ENCODE measurements at places on chromosomes 12 and 14.
A peak's percentile ranks its signal among the peaks of the same experiment; 100 is the strongest.

GRCh38 chr12:106416273-106416672, 58.7 kb downstream of the POLR3B start:
- DNase-seq: no peak

GRCh38 chr12:11855983-11856374, 206.5 kb downstream of the ETV6 start:
- DNase-seq: no peak

DNA sequence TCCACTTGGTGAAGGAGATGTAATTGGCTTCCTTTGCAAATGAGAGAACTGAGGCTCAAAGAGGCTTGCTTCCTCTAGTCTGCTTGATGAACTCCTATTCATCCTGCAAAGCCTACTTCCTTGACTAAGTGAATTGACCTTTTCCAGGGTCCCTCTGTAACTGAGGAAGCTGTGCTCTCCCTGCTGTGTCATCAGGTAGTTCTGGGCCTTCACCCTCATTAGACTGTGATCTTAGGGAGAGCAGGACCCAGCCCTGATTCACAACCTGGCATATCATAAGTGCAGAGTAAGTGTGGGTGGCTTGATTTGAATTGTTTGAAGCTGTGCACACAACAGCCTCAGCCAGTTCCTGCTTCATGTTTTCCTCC, 16.3 kb downstream of the ASB2 start:
- DNase-seq: no peak

DNA sequence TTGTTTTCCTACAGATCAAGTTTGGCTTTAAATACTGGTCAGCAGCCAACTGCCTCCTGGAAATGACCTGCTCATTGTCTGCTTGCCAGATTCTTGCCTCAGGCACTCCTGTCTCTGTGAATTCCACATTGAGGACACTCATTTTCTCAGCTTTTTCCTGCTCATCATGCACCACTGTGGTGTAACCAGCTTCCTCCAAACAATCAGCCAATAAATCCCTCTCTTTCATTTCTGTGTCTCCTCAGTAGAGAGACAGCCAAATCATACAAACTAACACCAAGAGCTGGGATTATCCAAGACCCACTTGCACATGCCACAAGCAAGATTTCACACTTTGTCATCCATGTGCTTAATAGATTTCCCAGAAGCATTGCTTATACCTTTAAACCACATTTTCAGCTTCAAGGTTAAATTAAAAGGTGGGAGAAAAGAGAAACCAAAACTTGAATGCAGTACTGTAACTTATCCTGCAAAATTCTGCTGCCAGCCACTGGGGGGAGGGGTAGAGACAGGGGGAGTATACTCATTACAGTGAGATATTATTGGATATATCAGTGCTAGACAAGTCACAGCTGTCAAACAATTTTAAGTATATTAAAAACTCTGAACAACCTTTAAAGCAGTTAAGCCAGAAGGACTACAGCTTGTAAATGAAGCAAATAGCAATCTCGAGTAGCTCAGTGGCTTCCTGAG, 105.0 kb downstream of the PPP2R5E start:
- DNase-seq: peak; percentile 50

- no peak for DNase-seq
Observed at GRCh38 chr14:70032447-70032846, 153.2 kb downstream of the SMOC1 start.

DNA sequence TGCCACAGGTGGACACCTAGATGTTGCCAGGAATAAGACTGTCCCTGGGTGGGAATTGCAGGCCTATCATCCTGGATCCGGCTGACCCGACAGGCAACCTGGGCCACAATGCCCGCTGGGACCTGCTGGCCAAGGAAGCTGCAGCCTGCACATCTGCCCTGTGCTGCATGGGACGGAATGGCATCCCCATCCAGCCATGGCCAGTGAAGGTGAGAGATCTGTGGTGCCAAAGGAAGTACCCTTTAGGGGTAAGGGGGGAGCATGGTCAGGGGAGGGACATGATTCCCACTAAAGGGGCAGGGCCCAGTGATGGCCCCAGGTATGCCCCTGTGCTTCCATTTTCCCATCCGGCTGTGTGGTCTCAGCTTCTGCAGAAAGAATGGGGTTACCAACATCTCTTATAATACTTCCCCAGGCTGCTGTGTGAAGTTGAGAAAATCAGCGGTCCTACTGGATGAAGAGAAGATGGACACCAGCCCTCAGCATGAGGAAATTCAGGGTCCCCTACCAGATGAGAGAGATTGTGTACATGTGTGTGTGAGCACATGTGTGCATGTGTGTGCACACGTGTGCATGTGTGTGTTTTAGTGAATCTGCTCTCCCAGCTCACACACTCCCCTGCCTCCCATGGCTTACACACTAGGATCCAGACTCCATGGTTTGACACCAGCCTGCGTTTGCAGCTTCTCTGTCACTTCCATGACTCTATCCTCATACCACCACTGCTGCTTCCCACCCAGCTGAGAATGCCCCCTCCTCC, 8.6 kb upstream of the OAS2 start:
- no peak for DNase-seq

DNA sequence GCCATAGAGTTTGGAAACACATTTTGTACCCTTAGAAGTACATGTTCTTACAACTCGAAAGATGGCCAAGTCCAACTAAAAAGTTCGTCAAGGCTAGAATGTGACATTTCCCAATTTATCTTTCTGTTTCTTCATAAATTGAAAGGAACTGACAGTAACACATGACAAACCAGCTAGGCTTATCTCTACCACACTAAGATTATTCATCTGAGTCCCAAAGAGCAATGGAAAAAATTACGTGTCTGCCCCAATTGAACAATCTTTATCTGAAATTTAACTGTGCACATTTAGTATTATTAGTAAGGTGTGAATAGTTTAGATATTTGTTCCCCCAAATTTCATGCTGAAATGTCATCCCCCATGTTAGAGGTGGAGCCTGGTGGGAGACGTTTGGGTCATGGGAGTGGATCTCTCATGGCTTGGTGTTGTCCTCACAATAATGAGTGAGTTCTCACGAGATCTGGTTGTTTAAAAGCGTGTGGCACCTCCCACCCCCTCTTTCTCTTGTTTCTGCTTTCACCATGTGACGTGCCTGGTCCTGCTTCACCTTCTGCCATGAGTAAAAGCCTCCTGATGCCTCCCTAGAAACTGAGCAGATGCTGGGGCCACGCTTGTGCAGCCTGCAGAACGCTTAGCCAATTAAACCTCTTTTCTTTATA, 13.3 kb downstream of the CPM start:
- DNase-seq: no peak

DNA sequence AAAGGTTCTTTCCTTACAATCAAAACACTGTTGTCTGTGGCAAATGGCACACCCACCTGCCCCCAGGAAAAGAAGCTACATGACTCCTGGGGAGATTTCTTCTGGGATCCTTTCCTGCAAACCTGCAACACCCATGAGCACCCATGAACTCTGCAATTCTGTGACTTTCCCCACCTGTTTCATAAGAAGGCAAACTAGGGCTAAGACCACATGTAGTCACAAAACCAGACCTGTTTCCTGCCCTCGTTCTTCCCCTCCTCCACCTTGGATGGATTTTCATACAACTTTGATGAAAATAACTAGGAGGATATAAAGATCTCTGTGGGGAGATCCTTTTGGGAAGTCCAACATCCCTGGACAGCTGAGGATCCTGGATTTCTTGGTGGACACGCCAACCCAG, 1084.7 kb downstream of the BCL11B start:
- DNase-seq: no peak

Measured in Kasumi-1 (cell line).